A549 treated with AZD2906 at 1 μM for 4 hours (cell line): ENCODE measurements at places on chromosomes 11 and 22. TPM values are rescaled to one million over a fixed set of nuclear protein-coding genes. Genes with fewer than 3 reads are reported as not detected.

Gene KIF18A
- 11.7 to 17.6 TPM (median 13.3 TPM) in 5 replicates for total RNA-seq

Gene PKNOX2
- 0.02 TPM in 1 of 5 replicates, not detected in the others for total RNA-seq

Gene MMP27
- total RNA-seq: not detected in 5 replicates

Gene MRGPRX3
- 0.06 to 0.07 TPM in 2 of 5 replicates, not detected in the others for total RNA-seq

Gene MFNG
- total RNA-seq: 0.70 to 1.7 TPM (median 1.4 TPM) in 5 replicates

Gene TRPM5
- total RNA-seq: not detected in 5 replicates

Gene BTG4
- 0.10 to 0.23 TPM (median 0.18 TPM) in 4 of 5 replicates, not detected in the other for total RNA-seq

Gene BIK
- 1.7 to 2.5 TPM (median 2.0 TPM) in 5 replicates for total RNA-seq

Gene GAL
- total RNA-seq: 12.0 to 27.0 TPM (median 22.8 TPM) in 5 replicates

Gene OSBP2
- 7.6 to 9.5 TPM (median 8.4 TPM) in 5 replicates for total RNA-seq

Gene FAM227A
- total RNA-seq: 0.38 to 0.68 TPM (median 0.60 TPM) in 5 replicates

Gene TMPRSS13
- total RNA-seq: 0.02 TPM in 1 of 5 replicates, not detected in the others

Gene CCDC89
- total RNA-seq: not detected in 5 replicates

Gene CCDC134
- total RNA-seq: 2.7 to 3.1 TPM (median 2.8 TPM) in 5 replicates

Gene SLC22A6
- total RNA-seq: not detected in 5 replicates

Gene CNTN5
- total RNA-seq: not detected in 5 replicates

Gene CRYBB3
- 0.09 to 0.18 TPM in 2 of 5 replicates, not detected in the others for total RNA-seq
